ENCODE measurements at places on chromosomes 11 and 22.

- DNase-seq: no peak
These were observed 580.6 kb upstream of the ANO5 start for GRCh38 chr11:21612326-21612725.

DNA sequence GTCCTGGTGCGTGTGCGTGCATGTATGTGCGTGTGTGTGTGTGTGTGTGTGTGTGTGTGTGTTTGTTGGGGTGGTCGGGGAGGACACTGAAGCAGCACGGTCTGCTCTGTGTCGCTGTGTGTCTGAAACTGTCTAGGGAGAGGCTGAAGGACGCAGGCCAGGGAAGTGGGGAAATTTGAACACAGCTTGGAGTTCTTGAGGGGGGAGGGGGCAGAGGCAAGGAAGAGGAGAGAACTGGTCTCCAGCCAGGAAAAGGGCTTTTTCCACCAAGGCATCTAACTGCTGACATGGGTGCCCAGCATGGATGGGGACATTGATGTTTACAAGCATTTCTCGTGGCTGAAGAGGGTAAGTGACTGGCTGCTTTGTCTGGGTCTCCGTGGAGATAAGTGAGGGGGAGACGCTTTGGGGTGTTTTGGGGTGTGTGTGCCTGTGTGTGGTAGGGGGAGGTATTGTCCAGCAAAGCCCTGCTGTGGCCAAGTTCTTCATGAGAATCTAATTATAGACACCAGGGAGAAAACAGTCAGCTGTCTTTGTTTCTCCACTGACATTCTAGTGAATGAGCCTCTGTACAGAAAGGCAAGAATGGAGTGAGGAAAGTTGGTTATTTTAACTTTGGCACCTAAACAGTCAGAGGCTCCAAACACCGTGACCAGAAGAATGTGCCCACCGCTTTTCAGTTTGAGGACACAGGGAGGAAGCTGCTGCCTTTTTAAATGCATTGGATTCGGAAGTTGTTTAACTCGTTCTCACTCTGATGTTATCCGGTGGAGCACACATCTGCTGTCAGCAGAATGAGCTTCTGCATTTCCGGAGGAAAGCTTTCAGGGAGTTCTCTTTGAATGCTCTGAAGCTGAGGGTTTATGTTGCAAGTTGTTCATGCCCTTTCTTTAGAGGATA lies 63.7 kb downstream of the PPFIBP2 start:
- no peak for DNase-seq

- no peak for DNase-seq
These were observed 10.3 kb upstream of the UCP3 start for GRCh38 chr11:74019104-74019738.

GRCh38 chr11:32018672-32019071 lies 72.2 kb upstream of the RCN1 start:
- no peak for DNase-seq

DNA sequence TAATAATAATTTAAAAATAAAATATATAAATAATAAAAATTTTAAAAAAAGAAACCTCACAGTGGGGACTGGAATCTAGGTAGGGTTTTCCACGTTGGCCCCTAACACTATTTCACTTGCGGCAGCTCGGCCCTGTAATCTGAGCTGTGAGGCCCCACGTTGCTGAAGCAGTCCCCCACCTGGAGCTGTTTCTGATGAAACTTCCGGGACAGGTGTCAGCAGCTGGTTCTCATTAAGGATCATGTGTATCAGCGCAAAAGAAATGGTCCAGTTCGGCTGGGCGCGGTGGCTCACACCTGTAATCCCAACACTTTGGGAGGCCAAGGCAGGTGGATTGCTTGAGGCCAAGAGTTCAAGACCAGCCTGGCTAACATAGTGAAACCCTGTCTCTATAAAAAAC lies 17.3 kb downstream of the RHOD start:
- no peak for DNase-seq

DNA sequence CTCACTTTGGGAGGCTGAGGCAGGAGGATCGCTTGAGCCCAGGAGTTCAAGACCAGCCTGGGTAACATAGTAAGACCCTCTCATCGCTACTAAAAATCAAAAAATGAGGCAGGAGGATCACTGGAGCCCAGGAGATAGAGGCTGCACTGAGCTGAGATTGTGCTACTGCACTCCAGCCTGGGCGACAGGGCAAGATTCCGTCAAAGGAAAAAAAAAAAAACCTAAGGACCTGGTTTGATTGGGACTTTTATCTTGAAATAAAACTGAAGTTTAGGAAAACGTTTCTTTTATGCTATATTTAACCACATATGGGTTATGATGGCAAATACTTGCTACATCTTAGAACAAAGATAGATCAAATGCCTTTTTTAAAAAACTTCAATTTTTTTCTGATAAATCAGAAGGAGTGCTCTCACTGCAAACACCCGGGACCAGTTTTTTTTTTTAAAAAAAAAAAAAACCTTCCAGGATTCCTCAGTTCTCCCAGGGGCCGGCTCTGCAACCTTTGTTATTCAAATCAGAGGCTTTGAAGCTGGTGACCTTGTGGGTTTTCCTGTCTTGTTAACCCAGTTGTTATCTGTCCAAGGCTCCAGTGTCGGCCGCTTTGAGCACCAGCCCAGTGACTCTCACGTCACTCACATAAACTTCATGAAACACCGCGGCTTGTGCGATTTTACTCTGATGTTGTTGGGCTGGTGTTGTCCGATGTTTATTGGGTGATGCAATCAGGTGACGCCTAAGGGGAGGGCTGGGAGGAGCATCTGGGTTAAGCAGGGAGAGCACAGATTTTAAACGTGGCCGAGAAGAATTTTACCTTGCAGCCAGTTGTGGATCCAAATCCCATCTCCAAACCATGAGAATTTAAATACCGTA lies 24.7 kb upstream of the SLC22A12 start:
- DNase-seq: no peak

- DNase-seq: no peak
These were observed 73.3 kb downstream of the FAM76B start for GRCh38 chr11:95716266-95716665.

GRCh38 chr22:23106906-23107367 lies 34.9 kb downstream of the RSPH14 start:
- no peak for DNase-seq

- no peak for DNase-seq
These were observed 451.3 kb upstream of the KIRREL3 start for GRCh38 chr11:127451861-127452260.

DNA sequence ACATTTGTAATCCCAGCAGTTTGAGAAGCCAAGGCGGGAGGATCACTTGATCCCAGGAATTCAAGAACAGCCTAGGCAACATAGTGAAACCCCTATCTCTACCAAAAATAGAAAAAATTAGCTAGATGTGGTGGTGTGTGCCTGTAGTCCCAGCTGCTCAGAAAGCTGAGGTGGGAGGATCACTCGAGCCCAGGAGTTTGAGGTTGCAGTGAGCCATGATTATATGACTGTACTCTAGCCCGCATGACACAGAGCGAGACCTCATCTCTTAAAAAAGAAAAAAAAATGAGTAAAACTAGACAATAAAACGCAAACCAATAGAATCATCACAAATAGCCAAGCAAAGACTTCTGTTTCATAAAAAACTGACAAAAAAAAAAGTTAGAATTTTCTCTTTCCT lies 21.8 kb downstream of the NUCB2 start:
- DNase-seq: no peak

DNA sequence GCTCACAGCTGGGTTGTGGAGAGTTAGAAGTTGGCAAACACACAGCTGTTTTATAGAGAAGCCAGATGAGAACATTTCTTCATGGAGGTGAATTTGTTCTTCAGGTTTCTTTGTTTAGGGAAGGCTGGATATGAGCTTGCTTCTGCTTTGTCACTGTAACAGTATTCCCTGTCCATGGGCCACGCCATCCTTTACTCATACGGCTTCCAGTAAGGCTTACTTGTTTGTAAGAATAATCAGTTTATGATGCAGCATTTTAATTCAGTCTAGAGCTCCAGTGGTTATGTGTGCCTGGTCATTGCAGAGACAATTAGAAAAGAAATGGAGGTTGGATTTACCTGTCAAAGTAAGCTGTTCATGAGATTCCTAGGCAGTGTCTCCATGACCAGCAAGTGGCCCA lies 131.8 kb downstream of the TRIM44 start:
- no peak for DNase-seq

- no peak for DNase-seq
These were observed 135.5 kb downstream of the ETS1 start for GRCh38 chr11:128451652-128452470.

DNA sequence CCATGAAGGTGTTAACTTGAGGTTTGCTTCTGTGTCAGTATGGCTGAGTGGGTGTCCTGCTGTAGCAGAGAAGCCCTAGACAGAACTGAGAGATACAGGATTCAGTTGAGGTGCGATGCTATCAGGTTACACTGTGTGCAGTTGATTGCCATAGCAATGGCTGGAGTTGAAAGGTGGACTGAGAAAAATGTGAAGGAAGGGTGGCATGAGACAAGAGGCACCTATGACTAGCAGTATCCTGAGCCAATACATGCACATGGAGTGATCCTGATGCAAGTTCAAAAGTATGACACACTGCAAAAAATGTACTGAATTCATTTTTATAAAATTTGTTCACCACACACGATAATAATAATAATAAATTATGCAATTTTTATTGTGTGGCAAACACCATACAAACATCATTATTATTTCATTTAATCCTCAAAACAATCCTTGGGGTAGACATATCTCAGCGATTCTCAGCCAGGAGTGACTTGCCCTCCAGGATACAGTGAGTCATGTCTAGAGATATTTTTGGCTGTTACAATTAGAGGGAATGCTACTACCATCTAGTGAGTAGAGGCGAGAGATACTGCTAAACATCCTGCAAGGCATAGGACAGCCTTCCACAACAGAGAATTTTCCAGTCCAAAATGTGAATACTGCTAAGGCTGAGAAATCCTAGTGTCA lies 3.9 kb upstream of the PIWIL4 start:
- no peak for DNase-seq

- DNase-seq: peak; percentile 59
These were observed 1.8 kb upstream of the RASGRP2 start for GRCh38 chr11:64745521-64746328.

DNA sequence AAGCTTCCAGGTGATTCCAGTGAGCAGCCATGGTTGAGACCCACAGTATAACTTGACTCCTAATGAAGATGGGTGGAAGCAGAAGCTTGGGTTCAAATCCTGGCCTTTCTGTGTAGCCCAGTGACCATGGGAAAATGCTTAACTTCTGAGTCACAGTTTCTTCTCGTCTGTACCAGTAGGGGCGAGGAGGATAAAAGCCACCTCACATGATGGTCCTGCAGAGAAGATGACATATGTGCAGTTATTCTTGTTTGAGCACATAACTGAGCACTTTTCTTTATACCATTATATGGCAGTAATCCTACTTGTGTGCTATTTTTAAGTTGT lies 4.9 kb downstream of the TMEM109 start:
- DNase-seq: no peak

- no peak for DNase-seq
These were observed 8.6 kb upstream of the SYNGR1 start for GRCh38 chr22:39341179-39341578.

- no peak for DNase-seq
These were observed 14.5 kb downstream of the CARS1 start for GRCh38 chr11:3042496-3043314.

GRCh38 chr11:36292311-36292722 lies 3.1 kb upstream of the COMMD9 start:
- DNase-seq: no peak

DNA sequence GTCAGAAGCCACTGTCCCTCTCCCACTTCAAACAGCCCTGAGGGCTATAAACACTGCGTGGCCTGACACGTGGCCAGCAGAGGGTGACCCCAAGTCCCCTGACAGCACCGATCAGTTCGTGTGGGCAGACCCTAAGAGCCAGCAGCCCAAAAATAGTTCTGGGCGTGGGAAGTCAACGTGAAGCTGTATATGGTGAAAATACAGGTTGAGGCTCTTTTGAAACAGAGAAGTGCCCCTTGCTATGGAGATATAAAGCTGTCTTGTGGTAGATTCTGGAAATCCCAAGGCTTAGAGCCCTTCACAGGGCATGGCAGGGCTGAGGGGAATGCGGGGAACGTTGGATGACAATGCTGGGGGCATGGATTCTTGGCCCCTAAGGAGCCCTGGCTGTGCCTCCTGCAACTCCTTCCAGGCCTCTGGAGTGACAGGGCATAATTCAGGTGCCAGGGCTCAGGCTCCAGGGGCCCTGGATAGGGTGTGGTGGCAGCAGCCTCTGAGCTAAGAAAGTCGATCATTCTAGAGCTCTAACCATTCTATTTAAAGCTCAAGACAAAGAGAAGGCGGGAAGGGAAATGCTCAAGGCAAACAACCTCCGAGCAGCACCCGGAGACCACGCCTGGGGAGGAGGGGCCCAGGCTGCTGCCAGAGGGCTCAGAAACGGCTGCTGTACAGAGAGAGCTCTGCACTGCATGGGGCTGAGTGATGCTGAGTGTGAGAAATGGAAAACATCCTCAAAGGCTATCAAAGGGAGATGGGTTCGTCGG lies 60.4 kb upstream of the CD5 start:
- peak; percentile 69 for DNase-seq

DNA sequence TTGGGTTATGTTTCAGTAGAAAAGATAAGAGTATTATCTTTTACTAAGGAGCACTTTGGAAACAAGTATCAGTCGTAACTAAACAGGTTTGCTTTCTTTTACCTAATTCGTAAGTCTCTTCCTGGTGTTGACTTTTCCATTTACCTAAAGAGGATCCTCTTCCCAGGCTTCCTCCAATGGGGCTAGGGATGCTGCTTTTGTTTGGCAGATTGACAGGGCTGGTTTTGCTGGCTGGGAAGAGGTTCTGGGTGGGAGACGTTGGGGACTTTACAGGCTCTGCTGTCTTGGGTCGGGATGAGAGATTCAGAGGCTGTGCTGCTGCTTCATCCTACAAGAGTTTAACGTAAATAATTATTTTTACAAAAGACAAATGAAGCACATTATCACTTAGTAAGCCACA lies 306.7 kb downstream of the SOX6 start:
- DNase-seq: no peak

DNA sequence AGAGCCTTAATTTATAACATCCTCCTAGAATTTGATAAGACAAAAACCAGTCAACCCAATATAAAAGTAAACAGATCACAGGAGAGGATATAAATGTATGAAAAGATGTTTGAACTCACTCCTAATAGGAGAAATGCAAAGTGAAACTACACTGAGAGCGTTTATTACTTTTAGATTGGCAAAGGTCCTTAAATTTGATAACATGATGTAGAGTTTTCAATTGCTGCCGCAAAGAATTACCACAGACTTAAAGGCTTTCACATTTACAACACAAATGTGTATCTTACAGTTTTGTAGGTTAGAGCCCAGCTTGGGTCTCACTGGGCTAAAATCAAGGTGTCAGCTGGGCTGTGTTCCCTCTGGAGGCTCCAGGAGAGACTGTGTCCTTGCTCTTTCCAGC lies 9.1 kb upstream of the POU2AF2 start:
- no peak for DNase-seq

GRCh38 chr22:48531108-48531507 lies 1296.6 kb downstream of the BRD1 start:
- DNase-seq: no peak
